ENCODE measurements at places on chromosomes 11 and 22. TPM values are rescaled to one million over a fixed set of nuclear protein-coding genes. Genes with fewer than 3 reads are reported as not detected.

- DNase-seq: peak; percentile 91
Measured at GRCh38 chr22:37198258-37199102, 10.4 kb upstream of the C1QTNF6 start.

GRCh38 chr11:73454987-73455386 lies 78.8 kb downstream of the RELT start:
- no peak for DNase-seq

- no peak for DNase-seq
Measured at GRCh38 chr11:5691964-5692361, 2.4 kb downstream of the TRIM22 start.

DNA sequence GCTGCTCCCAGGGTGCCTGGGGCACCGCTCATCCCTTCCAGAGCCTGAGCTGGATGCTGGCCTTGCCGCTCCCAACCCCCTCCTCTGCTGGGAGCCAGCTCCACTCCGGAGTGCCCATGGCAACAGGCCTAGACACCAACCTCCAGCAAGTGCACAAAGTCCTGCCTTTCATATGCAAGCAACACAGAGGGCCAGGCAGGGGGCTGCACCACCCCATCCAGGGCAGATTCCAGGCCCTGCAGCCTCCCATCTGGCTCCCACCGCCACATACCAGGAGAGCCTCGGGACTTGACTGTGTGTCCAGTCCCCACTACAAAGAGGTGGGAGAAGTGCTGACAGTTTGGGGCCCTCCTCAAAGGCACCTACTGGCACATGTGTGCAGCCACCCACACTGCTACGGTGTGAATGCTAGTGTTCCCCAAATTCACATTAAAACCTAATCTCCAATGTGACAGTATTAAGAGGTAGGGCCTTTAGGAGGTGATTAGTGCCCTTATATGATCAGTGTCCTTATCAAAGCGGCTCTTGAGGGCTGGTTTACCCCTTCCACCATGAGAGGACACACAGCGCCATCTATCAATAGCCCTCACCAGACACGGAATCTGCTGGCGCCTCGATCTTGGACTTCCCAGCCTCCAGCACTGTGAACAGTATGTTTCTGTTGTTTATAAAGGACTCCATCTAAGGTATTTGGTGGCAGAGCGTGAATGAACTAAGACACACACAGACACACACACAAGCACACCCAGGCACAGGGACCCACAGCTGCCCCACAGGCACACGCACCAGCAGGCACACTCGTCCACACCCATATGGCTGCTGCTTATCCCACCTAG lies 16.2 kb downstream of the ARVCF start:
- DNase-seq: no peak

DNA sequence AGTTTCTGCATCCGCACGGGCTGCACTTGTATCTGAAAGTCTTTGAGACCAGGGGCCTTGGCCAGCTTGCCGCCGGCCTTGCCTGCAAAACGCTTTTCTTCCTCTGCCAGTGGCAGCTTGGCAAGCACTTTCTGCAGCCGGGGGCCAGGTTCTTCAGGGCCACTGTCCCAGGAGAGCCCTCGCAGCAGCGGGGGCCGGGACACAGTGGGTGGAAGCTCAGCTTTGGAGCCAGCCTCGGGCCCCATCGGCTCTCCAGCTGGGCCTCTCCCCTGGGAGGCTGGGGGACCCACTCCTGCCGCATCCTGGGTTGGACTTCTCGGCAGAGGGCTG lies 57.5 kb upstream of the LYVE1 start:
- DNase-seq: no peak

- DNase-seq: no peak
Measured at GRCh38 chr11:11108026-11108425, 245.0 kb downstream of the CSNK2A3 start.

DNA sequence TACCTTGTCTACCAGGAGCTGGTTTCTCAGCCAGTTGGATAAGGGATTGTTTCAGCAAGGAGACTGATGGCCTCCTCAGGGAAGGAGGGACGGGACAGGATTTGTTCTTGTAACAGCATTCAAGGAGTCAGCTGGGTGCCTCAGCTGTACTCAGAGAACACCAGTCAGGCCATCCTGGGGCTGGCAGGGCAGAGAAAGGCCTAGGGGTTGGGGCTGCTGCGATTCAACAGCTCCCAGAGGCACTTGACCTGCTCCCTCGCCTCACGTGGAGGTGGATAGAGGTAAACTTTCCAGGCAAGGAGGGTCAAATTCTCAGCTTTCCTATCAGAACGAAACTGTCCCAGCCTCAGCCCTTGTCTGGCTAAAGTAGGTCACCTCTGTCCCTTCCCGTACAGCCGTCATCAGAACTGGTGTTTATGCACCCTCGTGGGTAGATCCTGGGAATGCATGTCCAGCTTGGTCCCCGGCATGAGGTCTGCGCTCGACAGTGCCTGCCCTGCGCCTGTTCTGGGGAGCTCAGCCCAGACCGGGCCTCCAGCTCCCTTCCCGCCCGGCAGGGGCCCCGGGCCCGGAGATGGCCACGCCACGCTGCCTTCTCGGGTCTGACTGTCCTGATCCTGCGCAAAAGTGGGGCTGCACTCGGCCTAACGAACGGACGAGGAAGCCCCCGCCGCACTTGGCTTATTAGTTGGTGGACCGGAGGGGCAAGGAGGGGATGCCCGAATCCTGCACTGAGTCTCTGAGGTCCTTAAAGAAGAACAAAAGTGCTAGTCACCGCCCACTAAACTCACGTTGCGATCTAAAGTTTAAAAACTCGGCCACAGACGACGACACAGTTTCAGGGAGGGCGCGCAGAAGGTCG lies 762 bp upstream of the CCDC134 start:
- DNase-seq: no peak

The KCNK4 gene
- total RNA-seq: 0.86 TPM

The CARS1 gene
- 50.3 TPM for total RNA-seq

Data from natural killer cell (primary cell).